ENCODE measurements at places on chromosomes 7 and 10.

DNA sequence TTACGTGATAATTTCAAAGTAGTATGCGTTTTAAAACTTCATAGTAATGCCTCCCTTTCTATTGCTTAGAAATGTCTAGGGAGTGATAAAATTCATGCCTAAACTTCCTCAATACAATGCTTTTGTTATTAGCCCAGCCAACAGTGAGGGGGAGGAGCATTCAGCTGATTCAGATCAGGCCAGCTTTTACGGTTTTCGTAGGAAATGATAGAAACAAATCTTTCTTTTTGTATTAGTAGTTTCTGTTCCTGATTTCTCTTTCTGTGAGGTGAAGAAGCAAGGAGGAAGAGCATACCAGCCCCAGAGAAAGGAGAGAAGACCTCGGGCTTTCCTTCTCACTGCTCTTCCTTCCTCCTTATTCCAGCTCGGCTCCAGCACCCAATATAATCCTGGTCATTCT, 35.2 kb upstream of the ITPRID1 start:
- DNase-seq: no peak

DNA sequence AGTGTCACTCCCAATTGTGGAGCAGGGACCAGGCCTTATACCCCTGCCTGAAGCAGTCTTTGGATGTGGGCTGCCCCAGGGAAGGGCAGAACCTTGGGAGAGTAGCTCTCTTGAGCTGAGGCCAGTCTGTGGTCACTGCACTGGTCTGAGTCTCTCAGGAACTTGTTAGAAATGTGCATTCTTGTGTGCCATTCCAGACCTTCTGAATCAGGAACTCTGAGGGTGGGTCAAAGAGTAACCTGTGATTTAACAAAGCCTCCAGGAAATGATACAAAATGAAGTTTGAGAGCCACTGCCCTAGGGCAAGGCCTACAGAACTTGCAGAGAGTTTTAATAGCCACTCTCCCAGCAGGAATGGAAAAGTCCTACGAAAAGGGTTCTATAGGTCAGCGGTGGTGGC, 68.1 kb downstream of the LYZL1 start:
- DNase-seq: no peak

GRCh38 chr7:142772673-142773072, 1.9 kb downstream of the PRSS2 start:
- no peak for DNase-seq

DNA sequence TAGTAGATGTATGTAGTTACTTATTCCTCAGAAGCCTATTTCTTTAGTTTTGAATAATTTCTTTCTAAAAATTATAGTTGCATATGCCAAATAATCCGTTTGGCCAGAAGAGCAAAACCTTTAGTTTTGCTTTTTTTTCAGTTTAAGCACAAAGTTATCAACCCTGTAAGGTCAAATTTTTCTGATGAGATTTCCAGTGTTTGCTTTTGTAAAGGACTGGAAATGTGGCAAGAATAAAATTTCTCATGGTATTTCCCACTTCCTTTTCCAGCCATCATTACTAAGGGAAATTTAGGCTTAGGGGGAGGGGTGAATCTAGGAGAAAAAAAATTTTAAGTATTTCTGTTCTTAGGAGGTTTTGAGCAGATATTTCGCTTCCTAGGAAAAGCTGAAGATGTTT, 7.6 kb downstream of the CALD1 start:
- no peak for DNase-seq

DNA sequence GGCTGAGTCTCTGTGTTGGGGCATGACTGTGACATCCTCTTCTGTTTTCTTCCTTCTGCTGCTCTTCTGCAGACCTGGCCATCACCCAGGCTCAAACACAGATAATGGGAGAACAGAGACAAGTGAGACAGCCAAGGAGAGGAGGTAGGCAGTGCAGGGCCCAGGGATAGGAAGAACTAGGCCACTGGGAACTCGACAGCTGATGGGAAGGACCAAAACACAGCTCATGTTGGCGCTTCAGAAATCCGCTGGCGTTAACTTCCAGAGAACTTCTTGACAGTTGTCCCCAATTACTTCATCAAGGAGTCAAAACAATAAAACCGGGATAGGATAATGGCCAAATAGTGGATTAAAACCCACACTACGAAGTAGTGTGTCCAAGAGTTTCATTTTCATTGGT, 97.0 kb upstream of the PALS2 start:
- no peak for DNase-seq

All from activated T-helper 1 cell treated with anti-CD3 and anti-CD28 coated beads, Interleukin-2, amount 50 U/mL, for 16 hours (primary cell).